ENCODE measurements at places on chromosomes 2 and 18.

DNA sequence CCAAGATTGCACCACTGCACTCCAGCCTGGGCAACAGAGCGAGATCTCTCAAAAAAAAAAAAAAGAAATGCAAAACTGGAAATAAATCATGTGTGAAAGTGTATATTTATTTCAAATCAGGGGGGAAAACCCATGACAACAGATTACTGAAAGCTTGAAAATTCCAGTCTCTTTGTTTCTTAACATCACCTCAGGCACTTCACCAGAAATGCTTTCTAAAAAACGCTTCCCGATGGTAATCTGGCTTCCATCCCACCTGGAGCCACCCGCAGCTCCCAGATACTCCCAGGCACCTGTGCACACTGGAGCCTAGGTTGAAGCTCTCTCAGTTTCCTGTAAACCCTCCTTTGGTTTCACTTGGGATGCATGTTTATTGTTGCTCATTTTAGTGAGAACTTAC lies 7.2 kb upstream of the ITGB6 start:
- DNase-seq, result no peak

GRCh38 chr2:11738589-11739436 lies 7.6 kb upstream of the LPIN1 start:
- DNase-seq, result no peak

- DNase-seq, result no peak
Observed at GRCh38 chr18:79470547-79470946, 74.8 kb downstream of the NFATC1 start.

DNA sequence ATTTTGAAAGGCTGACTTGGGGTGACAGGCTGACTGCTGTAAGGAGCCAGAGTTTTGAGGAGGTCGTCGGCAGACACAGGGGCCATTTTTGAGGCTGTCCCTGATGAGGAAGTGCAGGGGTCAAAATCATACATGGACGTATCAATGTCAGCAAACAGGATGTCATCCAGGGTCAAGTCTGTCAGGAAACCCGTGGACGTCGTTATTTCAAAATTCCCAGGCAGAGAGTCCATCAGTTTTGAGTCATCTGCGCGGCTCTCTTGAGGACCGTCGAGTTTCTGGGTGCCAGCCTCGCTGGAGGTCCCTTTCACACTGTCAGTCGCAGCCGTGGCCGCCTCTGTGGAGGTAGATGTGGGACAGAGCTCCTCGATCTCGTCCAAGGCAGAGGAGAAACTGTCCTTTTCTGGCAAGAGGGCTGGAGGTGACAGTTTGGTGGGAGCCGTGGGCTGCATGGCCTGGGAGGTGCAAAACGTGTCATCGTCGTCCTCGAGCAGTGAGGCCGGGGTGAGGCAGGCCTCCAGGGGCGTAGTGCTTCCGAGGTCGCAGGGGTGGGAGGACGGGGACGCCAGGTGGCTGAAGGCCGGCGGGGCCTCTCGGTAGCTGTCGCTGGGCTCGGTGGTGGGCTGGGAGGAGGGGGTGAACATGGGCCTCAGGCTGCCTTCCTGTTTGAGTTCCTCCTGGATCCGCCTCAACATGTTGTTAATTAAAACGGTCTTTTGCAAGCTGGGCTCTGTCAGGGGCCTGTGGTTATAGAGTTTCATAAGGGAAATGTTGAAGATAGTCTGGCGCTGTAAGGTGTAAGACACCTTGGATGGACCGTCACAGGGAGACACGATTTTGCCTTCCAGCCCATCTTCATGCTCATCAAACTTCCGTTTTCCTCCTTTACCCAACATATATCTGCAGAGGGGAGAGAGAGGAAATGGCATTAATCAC lies 17.5 kb downstream of the SERTAD2 start:
- DNase-seq, result no peak

DNA sequence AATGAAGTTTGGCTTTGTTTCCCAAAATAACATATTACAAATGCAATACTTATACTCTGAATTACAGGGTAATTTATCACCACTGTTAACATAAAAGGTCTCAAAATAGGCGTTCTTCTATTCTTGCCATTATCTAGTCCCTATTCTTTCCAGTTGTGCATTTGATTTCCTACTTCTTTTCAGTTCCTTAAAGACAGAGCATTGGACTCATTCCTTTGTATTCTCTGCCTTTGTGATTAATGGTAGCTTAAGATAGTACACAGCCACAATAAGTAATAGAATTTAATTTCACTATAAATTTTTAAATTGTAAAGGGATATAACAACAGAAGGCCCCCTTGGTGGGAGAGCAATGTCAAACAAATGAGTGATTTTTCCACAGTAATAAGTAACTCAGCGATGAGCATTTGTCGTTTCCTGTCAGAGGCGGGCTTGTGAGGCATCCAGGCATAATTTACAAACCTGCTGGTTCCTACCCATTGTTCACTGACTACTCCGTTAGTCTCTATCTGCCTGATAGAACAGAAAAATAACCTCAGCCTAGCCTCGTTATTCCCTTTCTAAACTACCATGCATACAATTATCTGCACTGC lies 456.6 kb upstream of the REG3G start:
- no peak for DNase-seq

DNA sequence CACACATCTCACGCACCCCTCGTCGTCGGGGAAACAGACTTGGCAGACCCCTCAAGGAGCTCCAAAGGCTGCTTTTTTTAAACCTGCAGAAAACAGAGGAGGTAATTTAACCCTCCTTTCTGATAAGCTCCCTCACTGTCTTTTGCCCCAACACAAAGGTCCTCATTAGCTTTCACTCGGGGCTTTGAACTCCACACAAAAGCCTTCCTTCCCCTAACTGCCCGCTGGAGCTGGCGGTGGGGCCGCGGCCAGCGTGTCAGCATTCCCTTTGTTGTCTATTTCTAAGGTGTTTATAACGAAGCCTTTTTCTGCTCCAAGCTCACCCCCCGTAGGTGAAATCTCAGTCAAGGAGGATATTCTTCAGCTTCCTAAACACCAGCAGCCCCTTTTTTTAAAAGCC lies 43.5 kb upstream of the ID2 start:
- no peak for DNase-seq

DNA sequence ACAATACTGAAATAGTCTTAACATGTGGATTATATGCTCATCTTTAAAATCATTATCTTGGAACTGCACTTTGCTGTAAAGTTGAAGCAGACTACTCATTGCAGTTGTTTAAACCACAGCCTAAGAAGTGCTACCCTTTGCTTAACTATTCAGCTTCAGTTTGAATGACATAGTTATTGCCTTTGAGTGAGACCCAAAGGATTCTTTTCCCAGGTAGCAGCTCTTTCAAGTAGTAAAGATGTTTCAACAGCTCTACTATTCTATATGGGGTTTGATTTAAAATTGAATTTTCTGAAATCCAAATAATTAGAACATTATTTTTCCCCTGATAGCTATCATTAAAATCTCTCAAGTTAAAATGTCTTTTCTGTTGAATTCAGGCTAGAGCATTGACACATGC lies 1.1 kb downstream of the SCG2 start:
- no peak for DNase-seq

GRCh38 chr2:27747827-27748352 lies 23.6 kb upstream of the MRPL33 start:
- no peak for DNase-seq

DNA sequence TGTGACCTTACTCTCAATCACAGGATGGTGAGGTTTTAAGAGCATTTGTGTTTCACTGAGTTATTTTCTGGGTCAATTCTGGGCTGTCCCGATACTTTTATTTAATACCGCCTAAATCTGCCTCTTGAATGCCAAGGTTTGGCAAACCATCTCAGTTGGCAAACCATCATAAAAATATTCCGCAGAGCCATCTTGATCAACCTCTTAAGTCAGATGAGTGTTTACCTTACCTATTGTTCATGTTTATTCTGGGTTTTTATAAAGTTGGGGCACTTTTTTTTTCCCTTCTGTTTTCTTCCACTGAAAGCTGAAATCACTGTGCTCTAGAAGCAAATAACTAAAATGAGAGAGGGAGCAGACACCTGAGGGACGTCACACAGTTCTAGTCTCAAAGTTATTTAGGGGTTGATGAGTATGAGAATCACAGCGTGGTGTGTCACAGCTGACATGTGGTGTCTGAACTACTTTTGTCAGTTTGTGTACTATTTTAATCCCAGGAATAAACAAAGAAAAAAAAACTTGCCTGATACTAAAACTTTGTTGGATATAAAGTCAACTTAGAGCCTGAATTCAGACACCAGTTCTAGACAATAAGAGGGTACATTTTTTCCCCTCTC lies 48.6 kb downstream of the ETAA1 start:
- DNase-seq, result no peak

GRCh38 chr2:38560092-38560491 lies 42.6 kb downstream of the HNRNPLL start:
- no peak for DNase-seq

- DNase-seq, result no peak
Observed at GRCh38 chr2:12070581-12070980, 324.1 kb downstream of the LPIN1 start.

- DNase-seq, result no peak
Observed at GRCh38 chr2:178905261-178905660, 98.0 kb upstream of the TTN start.

GRCh38 chr2:224126003-224126402 lies 86.9 kb upstream of the SERPINE2 start:
- DNase-seq, result no peak

DNA sequence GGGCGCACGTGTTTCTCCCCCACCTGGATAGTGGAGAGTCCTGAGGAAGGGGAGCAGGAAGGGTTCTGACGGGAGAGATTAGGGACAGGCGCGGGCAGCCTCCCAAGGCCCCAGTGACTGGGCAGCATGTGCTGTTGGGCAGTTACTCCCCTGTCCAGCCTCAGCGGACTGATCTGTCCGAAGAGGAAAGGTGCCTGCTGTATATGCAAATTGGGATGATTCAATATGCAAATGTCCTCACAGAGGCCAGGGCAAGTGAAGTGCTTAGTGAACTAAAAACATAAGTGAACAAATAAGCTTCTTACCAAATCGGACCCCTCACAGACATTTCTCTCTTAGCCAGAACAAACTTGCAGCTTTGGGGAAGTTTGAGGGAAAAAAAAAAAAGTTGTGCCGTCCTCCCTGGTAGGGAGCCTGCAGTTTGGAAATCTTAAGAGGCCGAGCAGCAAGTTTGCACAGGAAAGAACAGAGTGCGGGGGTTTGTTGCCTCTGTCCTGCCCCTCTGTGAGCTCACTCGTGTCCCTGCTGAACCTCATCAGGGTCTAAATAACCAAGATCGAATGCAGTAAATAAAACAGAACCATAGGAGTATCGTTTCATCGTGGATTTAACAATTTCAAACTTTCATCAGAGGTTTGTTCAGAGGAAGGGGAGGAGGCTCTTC lies 141.4 kb downstream of the KCTD1 start:
- DNase-seq, result no peak

- no peak for DNase-seq
Observed at GRCh38 chr2:238561230-238561629, 134.5 kb downstream of the ASB1 start.

DNA sequence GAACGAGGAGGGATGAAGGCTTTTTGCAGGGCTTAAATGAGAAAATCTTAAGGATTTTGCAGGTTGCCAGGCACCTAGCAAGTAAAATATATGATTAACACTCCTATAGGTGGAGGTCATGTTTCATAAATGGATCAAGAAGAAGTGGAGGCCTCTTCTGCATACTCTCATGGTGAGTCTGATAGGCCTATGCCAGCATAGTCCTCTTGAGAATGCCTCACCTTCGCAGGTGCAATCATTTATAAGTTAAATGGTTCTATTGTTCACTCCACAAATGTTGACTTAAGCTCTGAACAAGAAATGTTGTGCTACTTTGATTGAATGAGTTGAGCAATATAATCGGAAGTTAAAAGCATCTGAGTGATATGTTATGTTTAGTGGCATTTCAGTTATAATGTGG lies 12.1 kb downstream of the LRRTM1 start:
- peak; percentile 17 for DNase-seq

DNA sequence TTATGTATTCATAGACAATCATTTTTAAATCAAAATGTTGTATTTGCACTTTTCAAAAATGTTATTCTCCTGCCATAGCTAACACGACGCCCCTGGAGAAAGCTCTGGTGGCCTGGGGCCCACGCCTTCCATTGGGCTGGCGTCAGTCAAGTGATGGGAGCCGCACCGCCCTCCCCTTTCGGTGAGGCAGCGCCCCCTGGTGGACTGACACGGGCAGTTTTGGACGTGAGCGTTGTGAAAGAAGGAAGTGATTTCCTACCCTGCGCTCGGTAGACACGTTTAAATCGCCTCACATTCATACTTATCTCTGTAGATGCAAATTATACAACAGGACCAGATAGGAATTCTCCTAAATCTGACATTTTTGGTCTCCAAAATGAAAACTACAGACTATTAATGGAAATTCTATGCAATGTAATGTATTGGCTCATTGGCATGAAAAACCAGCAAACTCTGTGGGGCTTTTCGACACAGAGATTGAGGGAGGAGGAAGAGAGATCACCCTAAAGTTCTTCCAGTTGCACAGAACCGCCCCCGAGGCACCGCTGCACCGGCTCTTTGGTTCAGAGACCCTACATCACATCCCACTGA lies 326.2 kb upstream of the SOX11 start:
- DNase-seq, result peak; percentile 81

- no peak for DNase-seq
Observed at GRCh38 chr18:22822024-22822423, 111.1 kb upstream of the RBBP8 start.

GRCh38 chr2:190664240-190664639 lies 15.4 kb downstream of the NAB1 start:
- DNase-seq, result no peak

- DNase-seq, result no peak
Observed at GRCh38 chr2:112021781-112022231, 33.3 kb upstream of the TMEM87B start.

DNA sequence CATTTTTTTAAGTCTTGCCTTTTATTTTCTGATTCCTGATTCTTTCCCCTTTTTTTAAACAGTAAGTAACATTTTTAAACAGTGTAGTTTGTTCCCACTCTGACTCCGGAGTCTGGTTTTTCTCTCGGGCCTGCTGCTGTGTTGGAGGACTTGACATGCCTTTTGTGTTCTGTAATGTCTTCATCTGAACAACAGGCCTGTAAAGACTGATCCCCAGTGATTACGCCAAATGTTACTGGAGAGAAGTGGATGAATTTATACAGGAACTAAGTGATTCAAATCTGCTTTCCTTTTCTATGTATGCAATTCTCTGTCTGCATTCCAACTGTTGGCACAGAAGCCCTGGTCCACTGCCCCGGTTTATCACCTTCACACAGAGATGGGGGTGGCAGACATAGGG lies 54.3 kb upstream of the RMDN2 start:
- DNase-seq, result no peak

- DNase-seq, result no peak
Observed at GRCh38 chr18:68034296-68034695, 517.8 kb upstream of the DSEL start.

- DNase-seq, result no peak
Observed at GRCh38 chr18:44935455-44935854, 254.8 kb downstream of the SETBP1 start.

- no peak for DNase-seq
Observed at GRCh38 chr18:48031641-48032040, 101.2 kb upstream of the SMAD2 start.

DNA sequence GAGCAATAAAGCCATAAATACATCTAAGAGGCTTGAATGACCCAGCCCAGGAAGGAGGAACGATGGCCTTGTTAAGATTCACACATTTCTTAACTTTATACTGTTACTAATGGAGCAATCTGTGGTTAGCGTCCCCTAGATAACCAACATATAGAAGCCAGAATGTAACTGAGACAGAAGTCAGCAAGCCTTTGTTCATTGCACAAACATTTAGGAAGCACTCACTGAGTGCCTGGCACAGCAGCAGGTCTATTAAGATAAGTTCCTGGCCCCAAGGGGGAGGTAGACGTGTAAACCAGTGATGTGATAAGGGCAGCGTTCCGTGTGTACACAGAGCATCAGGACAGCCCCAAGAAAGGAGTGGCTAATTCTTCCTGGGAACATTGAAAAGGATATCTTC lies 63.6 kb upstream of the ATL2 start:
- DNase-seq, result no peak

- no peak for DNase-seq
Observed at GRCh38 chr2:46521215-46521683, 41.9 kb downstream of the TMEM247 start.

Measured in NCI-H187 treated with DMSO at 0.1 percent for 48 hours (cell line).